ENCODE measurements at places on chromosomes 11 and 22.

DNA sequence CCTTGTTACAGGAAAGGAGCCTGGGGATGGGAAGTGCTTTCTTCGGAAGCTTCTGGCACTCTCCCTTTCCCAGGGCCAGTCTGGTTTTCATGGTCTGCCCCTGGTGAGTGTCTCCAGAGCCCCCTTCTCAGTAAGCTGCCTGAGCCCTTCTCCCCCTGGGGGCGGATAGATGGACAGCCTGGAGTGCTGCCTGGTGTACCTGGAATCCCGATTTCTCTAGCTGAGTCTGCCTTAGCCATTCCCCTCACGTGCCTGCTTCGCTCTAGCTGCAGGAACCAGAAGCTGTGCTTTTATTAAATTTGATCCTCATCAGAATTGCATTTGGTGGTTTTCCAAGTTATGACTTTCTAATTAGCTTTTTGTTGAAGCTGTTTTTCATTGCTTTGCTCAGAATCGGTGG, 152.9 kb upstream of the NAV2 start:
- no peak for DNase-seq

DNA sequence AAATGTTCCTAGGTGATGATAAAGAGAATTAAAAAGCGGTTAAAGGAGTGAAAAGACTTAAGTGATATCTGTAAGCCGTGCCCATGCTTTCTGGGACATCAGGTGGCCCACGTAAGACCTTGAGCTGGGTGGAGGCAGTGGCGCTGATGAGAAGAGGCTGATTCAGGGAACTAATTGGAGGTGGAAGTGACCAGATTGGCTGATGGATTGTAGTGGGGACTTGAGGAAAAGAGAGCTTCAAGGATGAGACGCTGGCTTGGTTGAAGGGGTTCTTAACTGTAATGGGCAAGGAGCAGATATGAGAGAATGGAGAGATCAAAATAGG, 69.1 kb upstream of the EP300 start:
- no peak for DNase-seq

DNA sequence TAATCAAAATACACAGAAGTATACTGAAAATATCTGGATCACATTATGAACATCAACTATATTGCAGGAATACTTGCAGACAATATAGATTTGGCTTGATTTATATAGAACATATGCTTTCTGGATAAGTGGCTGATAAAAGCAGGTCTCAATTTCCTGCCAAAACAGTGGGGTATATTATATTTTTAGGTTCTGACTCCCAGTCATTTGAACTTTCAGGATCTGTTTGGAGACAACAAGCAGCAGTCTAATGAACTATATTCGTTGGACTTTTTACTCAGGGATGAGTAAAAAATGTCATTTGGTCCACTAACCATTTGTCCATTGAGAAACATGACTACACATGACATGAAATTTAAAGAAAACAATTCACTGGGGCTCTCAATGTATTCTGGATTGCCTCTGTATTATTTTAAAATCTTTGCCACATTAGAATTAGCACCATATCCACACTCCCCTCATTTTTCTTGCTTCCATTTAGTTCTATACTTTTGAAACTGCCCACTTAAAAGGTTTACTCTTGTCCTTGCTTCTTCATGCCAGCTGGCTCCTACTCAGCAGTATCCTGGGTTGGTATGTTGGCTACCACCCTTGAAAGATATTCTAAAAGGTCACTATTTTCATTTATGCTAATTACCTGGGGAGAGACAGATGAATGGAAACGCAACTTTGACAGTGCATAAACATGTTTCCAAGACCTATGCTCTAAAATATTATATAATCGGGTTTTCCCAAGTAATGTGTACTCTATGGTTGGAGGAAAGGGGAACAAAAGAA, 153.0 kb downstream of the APOL5 start:
- no peak for DNase-seq

GRCh38 chr11:127073621-127074020, 73.1 kb upstream of the KIRREL3 start:
- DNase-seq = no peak

GRCh38 chr11:30666817-30667216, 80.7 kb upstream of the MPPED2 start:
- DNase-seq = no peak

GRCh38 chr11:119461229-119461963, 38.4 kb upstream of the THY1 start:
- DNase-seq = no peak

DNA sequence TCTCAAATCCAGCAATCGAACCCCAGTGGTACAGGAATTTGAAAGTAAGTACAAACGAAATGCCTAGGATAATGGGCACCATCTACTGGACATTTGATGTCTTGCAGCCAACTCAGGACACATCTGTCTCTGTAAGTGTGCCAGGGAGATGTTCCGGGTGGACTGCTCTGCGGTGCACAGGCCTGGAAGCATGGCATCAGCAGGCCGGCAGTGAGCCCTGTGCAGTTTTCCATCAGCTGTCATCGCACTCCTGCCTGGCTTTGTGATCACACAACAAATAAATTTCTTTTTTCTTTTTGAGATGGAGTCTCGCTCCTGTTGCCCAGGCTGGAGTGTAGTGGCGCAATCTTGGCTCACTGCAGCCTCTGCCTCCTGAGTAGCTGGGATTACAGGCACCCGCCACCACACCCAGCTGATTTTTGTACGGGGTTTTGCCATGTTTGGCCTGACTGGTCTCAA, 71.0 kb downstream of the JAM3 start:
- no peak for DNase-seq

DNA sequence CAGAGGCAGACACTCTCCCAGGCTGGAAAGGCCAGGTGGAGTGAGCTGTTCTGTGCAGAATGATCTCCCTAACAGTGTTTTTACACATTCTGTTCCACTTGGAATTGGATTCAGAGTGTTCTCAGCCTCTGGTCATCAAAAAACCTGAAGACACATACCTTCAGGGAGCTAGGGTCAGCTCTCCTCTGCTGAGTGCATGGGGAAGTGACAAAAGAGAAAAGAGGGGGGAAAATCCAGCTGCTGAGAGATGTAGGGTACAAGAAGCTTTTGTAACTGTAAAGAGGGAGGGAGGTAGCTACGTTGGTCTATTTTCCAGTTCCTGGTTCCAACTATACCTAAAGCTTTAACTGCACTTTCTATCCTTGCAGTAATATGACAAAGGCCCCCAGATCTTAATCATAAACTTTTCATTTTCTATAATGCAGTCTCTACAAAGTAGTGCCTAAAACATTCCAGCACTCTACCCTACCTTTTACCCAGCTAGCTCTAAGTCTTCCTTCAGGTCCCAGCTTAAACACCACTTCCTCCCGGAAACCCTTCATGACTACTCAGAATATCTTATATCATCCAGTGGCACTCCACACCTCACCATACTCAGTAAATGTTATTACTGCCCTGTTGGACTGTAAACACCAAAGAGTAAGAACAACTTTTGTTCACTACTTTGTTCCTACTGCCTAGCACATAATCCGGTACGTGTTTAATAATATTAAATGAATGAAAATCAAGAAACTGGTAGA, 9.2 kb downstream of the MAPK1 start:
- no peak for DNase-seq

DNA sequence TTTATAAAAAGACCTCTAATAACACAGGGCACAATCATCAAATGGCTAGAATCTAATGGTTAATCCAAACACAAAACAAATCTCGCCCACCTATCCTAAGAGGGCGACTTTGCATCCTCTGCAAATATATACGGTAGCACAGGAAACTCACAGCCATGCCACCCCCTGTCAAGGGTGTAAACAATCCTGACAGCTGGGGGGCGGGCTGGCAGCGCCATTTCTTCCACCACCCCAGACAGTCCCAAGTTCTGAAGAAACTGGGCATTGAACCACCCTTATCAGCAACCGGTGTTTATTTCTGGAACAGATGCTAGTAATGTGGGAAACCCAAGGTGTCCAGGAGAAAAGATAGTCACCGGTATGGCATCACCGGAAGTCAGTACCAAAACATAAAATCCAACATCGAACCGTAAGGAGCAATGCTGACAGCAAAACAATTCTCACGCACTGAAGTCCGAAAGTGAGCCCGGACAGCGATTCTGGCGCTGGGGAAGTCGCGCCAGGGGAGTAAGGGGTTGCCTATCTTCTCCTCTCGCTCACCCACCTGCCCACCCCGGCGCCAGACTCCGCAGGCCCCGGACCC, 825 bp downstream of the FBXO3 start:
- no peak for DNase-seq

GRCh38 chr22:44588348-44588747, 90.3 kb upstream of the RTL6 start:
- DNase-seq = no peak

- DNase-seq = no peak
Measured at GRCh38 chr11:114278342-114279065, 17.7 kb upstream of the NNMT start.
